ENCODE measurements at places on chromosomes 2 and 18.

DNA sequence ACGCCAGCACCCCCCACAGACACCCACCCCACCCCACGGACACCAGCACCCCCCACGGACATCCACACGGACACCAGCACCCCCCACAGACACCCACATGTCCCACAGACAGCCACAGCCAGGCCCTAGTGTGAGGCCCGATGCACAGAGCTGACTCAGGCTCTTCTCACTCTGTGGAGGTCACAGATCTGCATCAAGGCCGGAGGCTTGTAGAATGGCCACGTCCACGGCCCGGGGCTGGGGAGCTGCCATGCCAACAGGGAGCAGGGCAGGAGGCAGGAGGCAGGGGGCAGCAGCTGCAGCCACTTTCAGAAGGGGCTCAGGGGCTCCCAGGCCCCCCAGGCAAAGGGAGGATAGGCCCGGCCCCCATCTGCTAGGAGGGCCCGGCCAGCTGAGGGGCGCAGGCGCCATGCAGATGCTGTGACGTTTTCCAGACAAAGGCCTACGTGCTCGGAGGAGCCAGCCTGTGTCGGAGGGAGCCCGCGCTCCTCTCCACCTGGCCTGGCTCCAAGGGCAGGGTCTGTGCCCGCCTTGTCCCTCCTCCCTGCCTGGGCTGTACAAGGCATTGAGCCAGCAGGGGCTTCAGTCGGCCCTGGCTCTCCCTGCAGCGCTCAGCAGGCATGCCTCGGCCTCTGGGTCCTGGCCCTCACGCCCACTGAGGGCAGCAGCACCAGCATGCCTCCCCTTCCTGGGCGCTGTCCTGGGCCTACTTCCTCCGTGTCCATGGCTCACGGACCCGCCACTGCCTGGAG lies 249.0 kb downstream of the TWIST2 start:
- DNase-seq = no peak

GRCh38 chr2:187627153-187627552 lies 72.9 kb upstream of the TFPI start:
- no peak for DNase-seq

GRCh38 chr2:217208867-217209266 lies 349.0 kb upstream of the TNP1 start:
- no peak for DNase-seq

DNA sequence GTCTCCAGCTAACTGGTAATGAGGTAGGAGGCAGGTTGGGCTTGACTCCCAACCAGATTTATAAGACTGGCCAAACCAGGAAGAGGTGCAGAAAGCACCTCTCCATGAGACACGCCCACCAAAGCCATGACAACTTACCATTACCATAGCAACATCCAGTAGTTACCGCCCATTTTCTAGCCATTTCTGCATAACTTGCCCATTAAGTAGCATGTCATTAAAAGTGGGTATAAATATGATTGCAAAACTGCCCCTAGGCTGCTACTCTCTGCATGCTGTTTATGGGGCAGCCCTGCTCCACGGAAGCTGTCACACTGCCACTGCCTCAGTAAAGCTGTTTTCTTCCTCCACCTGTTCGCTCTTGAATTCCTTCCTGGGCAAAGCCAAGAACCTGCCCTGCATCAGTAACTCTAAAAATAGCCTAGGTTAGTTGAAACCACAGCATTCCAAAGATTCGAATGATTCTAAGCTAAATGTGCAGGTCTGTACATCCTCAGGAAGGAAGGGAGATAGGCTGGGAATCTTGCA lies 131.9 kb downstream of the ATL2 start:
- DNase-seq = no peak

- DNase-seq = no peak
Measured at GRCh38 chr2:38621018-38621417, 18.3 kb upstream of the HNRNPLL start.

- no peak for DNase-seq
Measured at GRCh38 chr18:79241755-79242154, 154.0 kb upstream of the NFATC1 start.

DNA sequence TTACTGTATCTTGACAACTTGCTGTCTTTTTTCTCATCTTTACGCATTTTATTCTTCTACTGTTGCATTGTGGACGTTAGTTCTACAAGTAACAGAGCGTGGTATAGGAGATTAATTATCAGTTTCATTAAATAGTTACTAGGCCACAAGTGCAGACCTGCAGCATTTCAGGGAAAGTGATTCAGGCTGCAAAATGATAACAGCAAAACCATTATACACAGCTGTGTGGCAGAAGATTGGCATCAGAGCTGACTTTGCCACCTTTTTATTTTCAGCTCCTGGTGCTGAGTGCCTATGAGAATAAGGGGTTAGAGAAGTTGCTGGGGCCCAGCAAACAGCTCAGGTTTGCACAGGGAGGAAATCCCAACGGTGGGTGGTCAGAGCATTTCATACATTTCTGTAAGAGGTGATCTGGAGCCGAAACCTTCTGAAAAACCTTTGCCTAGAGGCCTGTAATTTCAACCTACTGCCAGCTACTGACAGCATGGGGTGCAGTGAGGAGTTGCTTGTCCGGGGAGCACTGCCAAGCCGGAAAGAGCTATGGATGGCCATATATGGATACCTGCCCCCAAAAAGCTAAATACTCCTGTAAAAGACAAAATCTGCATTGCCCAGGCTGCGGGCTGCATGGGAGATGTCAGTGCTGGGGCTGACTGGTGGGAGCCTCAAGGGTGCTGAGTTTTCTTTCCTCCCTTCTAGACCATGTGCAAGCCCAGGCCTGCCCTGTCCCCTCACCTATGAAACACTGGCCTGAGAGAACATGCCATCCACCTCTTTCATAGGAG lies 2.7 kb upstream of the CCBE1 start:
- DNase-seq = no peak

DNA sequence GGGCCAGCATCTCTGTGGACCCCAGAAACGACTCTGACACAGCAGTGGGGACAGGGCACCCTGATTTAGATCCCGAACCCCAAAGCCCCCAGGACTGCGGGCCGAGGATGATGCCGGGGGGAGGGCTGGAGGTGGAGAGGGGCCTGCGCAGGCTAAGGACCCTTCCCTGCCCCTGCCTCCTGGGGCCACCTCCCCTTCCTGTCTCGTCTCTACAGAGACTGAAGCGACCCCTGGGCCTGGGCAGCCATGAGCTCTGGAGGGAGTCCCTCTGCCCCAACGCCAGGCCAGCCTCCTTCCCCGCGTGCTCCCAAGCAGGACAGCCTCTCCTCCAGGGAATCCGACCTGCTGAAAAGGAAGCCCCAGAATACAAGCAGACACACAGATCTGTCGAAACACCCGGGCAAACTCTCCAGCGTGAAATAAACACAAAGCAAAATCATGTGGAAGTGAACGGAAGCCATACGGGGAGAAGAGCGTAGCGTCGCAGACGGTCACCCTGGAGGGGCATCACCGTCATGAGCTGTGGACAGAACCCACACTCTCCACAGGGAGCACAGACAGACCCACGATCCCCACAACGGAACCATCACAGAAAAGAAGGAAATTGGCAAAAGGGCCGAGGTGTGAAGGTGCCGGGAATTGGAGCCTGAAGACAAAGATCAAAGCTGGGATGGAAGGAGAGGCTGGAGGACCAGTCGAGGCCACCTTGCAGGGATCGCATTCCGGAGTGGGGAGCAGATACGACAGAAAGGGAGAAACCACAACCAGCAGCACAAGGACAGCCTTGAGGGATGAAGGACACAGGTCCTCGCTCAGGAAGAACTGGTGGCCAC lies 51.0 kb upstream of the CTDP1 start:
- DNase-seq = no peak

DNA sequence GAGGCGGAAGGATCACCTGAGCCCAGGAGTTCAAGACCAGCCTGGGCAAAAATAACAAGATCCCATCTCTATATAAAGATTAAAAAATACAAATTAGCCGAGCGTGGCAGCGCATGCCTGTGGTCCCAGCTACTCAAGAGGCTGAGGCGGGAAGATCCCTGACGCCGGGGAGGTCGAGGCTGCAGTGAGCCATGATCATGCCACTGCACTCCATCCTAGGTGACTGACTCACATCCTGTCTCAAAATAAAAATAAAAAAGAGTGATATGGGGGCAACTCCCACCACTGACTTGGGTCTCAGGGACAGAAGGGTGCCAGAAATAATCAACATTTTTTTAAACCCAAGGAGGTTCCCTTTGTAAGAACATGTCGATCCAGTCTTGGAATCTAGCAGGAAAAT lies 37.6 kb downstream of the ZNF516 start:
- no peak for DNase-seq

DNA sequence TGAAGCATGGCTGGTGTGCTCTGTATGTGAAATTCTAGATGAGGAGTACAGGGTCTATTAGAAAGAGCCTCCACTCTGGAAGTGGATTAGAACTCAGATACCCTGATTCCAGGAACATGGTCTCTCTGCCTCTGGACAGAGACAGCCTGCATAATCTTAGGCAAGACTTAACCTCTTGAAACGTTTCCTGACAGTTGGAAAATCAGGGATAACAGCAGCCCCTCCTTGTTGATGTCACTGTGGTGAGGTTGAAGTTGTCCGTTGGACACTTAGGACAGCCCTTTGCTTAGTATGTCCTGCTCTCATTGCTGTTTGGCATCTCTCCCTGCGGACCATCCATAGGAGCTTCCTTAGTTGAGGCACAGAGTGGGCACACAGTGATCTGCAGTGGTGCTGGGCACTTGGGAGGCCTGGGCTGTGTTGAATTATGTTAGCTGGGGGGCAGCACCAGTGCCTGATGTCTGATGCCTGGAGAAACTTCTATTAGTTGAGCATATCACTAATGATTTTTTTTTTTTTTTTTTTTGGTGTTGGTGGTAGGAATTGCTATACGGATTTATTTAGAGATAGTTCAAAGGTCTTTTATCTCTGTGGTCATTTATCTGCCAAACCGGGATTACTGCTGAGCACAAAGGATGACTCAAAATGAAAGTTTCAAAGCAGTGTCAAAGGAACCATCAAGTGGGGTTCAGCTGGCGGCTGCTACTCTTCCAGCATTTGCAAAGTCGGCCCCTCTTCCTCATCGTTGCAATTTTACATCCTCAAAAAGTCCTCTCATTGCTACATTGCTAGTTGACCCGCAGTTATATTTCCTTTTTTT lies 28.8 kb downstream of the SETBP1 start:
- DNase-seq = no peak

DNA sequence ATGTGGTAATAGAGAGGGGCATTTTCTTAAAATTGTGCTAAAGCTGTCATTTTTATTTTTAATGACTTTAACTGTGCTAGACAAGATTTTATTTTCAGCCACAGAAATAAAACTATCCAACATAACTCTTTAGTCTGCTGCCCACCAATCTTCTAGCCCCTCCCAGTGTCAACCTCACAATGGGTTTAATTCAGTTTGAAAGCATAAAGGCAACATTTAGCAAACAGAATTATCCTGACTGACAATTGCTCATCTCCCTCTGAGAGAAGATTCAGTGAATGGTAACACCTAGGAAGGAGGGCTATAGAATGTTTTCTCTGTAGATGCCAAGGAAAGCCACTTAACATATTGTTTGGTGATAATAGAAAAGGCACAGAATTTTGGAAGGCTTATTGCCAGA lies 5.2 kb downstream of the ERMN start:
- no peak for DNase-seq

- DNase-seq = no peak
Measured at GRCh38 chr2:182628916-182629315, 87.1 kb upstream of the DNAJC10 start.

DNA sequence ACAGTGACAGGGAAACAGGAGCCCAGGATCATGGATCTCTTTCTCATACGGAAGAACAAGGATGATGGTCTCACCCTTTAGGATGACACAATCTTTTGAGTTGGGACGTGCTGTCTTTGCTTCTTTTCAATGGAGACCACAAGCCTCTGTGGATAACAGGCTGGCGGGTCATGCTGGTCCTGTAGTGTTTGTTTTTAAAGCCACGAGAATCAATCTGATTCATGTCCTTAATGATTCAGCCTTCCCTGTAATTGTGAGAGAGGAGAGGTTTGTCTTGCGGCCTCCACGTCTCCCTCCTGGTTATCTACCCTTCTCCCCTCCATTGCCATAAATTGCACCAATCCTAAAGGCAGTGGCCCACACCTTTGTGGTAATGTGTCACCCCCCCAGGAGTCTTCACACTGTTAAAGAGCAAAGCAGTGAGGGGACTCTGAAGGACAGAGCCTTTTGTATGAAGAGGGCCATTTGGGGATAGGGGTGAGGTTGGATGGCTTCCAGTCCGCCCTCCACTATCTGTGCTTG lies 87.7 kb upstream of the TGFA start:
- DNase-seq = no peak

- DNase-seq = no peak
Measured at GRCh38 chr2:71474116-71474743, 20.9 kb downstream of the DYSF start.

GRCh38 chr18:12001421-12001820 lies 20.1 kb downstream of the IMPA2 start:
- DNase-seq = no peak

GRCh38 chr2:57802243-57802642 lies 244.4 kb upstream of the VRK2 start:
- DNase-seq = no peak

DNA sequence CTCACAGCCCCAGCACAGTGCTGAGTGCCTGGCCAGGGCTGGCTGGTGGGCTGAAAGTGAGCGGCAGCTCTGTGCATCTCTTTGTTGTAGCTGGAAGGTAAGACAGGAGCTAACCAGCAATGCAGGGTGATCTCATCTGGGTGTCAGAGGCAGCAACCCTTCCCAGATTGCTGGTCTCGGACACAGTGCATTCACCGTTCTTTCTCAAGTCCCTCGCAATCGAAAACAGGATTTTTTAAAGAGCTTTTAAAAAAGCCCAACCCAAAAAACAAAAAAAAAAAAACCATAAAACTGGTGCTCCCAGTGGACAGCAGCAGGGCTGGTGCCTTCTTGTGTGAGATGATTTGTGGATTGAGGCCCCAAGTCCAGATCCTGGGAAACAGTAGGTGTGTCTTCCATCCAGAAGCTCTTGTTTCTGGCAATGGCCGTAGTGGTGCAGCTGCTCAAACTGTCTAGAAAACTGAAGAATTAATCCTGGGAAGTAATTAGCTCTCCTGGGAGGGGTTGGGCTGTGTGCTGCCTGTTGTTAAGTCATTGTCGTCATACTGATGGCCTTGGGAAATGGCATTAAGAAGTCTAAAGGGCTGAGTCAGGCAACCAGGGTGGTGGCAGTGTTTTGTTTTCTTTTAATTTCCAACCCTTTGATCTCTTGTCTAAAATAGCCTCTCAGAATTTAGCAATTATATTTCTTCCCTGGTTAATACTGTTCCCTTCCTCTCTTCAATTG lies 156.7 kb downstream of the KLHL29 start:
- DNase-seq = no peak

Data from memory B cell (primary cell).